NCI-H2107 (cell line): ENCODE measurements at places on chromosomes 1 and 21.

DNA sequence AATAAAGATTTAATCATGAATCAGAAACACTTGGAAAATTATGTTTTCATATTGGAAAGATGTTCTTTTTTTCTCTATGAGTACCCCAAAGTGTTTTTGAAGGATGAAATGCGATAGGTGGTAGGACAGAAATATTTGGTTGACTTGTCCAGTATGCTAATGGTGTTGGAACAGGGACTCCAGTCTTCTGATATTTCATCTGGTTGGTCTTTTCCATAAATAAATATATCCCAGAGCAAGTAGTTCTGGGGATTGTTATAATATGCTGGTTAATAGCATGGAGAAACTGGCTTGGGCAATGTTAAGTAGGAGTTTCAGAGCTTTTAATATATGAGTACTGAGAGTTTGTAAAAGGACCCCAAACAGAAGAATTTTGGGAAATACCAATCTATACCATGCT is 8.7 kb downstream of the PGM1 start:
- DNase-seq = no peak

- DNase-seq = no peak
Measured at GRCh38 chr1:30596891-30597290, 126.5 kb downstream of the MATN1 start.

DNA sequence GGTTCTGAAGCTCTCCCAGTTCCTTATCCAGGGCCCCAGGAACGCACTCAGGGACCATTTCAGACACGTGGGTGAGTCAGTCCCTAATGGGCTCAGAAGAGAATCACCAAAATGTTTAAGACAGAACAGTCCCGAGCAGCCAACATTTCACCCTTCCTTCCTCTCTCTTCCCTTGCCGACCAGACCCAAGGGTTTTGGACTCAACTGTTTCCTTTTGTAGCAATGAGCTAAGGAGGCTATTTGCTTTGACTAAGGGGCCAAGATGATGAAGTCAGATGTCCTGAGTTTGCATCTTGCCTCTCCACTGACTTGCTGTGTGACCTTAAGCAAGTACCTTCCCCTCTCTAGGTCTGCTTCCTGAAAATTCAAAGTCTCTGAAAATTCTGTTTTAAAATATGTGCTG is 472.3 kb upstream of the VAMP3 start:
- DNase-seq = no peak

DNA sequence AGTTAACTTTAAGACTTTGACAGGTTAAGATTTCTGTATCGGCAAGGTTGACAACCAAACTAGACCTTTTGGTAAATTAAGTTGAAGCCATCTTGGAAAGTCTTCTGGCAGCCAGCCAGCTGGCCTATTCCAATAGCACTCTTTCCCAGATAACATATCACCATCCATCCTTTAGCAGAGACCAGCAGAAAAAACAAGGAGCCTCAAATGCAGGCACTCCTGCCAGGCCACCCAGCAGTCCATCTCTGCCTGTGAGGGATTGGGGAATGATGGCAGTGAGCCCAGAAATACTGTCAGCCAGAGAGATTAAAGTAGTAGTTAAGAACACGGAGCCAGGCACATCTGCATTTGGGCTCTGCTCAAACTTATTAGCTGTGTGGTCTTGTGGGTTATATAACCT is 19.4 kb downstream of the ZBTB40 start:
- DNase-seq = no peak

GRCh38 chr1:53860967-53861411 is 22.9 kb upstream of the NDC1 start:
- DNase-seq = peak; percentile 51

DNA sequence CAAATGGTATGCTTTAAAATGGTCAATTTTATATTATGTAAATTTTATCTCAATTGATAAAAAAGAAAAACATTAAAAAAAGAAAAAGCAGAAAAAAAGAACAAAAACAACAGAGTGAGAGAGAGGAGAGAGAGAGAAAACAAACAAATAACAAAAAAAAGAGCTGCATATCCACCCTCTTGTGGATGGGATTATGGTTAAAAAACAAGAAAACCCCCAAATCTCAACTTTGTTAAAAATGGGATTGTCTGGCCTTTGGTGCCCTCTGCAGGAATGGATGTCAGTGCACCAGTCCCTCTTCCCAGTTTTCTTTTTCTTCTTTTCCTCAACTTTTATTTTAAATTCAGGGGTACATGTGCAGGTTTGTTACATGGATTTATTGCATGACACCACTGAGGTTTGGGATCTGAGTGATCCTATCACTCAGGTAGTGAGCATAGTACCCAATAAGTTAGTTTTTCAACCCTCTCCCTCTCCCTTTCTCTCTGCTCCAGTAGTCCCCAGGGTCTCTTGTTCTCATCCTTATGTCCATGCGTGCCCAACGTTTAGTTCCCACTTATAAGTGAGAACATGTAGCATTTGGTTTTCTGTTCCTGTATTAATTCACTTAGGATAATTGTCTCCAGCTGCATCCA is 28.1 kb downstream of the RNF187 start:
- DNase-seq = no peak

DNA sequence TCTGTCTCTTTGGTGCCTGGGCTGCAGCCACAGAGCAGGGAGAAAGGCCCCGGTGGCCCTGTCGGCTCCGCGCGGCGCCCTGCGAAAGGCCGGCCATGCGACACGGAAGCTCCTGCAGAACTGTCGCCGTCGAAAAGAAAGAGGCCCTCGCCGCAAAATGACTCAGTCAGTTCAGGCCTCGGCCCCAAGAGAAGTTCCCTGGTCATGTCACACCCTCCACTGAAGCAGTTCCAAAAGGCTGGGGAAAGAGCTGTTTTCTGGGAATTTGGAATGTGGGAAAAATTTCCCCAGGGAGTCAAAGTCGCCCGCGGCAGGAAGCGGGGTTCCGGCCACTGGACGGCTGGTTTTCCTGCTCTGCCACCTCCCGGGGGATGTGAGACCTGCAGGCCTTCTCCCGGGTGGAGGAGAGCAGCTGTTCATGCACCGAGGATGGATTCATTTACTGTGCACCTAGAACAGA is 115.8 kb upstream of the ZNF678 start:
- no peak for DNase-seq

- no peak for DNase-seq
Measured at GRCh38 chr1:152035539-152036266, 1.1 kb downstream of the S100A11 start.

GRCh38 chr1:40435876-40436275 is 14.4 kb upstream of the ZFP69B start:
- no peak for DNase-seq
